Bone marrow (tissue), 2 donors: ENCODE measurements at places on chromosomes 12 and 14.

DNA sequence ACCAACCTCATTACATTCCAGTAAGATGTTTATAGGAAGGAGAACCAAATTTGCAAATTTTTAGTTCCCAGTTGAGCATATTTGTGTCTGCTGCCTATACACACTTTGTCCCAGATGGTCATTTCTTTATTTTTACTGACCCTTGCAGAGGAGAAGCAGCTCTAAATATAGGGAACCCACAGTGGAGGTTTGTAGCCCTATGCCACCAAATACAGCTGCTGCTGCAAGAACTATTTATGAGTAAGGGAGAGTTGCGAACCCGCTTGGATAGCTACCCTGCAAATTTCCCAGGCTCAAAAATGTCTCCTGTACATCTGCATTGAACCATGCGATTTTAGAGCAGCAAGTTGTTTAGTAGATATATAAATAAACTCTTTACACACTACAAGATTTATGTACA lies 48.2 kb downstream of the NAV3 start:
- no peak for DNase-seq

- no peak for DNase-seq
Observed at GRCh38 chr12:113855998-113856397, 110.1 kb downstream of the RBM19 start.

DNA sequence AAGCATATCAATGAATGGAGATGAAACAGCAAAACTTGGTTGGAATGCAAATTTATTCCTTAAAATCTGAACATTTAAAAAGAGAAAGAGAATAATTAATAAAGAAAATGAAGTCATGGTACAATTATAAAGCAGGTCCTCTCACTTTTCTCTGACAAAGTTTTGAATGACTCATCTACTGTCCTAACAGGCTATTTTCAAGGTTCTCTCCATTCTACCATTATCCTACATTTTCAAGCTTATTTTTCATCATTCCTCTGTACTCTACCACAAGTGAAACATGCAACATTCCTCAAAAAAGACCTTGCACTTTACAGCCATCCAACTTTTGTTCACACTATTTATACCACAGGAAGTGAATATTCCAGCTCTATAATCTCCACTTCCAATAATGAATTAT lies 36.9 kb upstream of the AP4S1 start:
- no peak for DNase-seq

DNA sequence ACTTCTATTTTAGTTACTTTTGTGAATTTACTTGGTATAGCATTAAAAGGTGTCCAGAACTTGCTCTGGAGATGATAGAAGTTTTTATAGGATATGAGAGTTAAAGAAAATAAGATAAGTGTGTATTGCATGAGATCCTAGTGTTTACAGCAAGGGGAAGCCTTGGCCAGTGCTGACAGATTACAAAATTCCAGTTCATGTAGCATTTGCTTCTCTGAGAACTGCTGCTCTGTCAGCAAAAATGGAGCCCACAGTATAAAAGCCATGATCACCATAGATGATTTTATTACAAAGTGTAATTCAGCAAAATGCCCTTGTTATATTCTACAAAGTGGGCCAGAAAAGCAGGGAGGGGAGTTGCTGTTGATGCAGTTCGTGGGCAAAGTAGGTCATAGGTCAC lies 40.0 kb upstream of the ATF1 start:
- no peak for DNase-seq

DNA sequence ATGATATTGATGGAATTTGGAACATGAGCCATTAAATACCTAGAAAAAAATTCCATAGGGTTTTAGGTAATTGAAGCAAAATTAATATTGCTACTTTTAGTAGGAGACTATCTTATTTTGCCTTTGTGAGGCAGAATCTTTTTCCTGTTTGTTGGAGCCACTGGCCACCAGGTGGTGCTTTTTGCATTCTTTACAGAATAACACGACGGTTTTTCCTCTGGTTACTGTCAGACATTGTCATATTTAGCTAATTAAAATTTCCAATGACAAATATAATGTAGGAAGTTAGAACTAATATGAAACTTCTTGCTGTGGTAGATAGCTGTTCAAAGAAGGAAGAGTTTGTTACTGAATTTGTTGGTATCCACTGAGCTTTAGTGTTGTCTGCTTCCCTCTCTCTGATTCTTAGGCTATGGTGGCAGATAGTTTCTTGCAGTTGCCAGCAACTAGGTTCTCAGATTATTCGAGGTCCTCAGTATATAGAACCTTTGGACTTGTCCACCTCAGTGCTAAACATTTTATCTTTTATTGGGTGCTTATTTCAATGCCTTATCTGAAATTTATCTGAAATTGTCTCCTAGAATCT lies 25.7 kb downstream of the RAB21 start:
- DNase-seq: peak; percentile 37

GRCh38 chr12:121579190-121579791 lies 1.5 kb downstream of the KDM2B start:
- peak; percentile 64 for DNase-seq

DNA sequence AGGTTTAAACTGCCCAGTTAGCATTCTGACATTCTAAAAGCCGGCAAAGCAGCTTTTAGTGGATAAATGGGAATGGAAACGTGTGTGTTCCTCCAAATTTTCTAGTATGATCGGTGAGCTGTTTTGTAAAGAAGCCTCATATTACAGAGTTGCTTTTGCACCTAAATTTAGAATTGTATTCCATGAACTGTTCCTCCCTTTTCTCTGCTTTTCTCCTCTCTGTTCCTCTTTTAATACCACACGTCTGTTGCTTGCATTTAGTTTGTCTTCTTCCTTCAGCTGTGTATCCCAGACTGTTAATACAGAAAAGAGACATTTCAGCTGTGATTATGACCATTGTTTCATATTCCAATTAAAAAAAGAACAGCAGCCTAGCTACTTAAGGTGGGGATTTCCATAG lies 10.7 kb downstream of the DYRK2 start:
- no peak for DNase-seq

DNA sequence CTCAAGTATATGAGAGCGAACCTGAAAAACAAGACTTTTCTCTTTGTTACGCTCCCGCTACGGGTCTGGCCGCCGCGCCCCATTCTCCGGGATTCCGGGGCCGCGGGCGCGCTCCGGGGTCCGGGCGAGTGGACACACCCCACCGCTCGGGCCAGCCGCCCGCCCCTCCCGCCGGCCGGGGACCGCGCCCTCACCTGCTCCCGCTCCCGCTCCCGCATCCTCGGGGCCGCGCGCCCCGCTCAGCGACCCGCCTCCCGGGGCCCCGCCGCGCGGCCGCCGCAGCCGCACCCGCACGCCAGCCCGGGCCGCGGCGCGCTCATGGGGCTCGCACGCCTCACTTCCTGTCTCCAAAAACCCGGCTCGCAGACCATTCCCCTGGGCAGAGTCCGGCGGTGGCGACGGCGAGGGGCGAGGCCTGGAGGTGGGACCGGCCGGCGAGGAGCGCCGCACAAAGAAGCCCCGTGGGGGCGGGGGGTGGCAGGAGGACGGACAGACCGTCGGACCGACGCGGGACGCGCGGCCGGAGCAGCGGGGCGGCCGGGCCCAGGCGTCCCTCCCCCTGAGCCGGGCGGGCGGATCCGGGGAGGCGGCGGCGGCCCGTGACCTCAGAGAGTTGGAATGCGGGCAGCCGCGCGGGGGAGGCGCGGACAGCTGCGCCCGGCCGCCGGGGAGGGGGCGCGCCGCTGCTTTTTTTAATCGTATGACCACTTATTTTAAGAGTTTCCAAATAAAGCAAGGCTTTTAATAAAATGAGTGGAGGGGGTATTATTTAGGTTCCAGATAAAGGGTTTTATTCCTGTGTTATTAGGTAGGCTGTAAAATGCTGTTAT lies at the start of gene PTPN21:
TSS of gene PTPN21 (minus strand) at position 551 of the 830 bp plus-strand sequence. CDS start 4,590 bp downstream, outside the sequence.
- no peak for DNase-seq

GRCh38 chr14:57578801-57579200 lies 85.1 kb upstream of the CCDC198 start:
- DNase-seq: no peak

- DNase-seq: no peak
Observed at GRCh38 chr12:93139028-93139665, 210.1 kb upstream of the EEA1 start.

- DNase-seq: no peak
Observed at GRCh38 chr14:95006479-95006878, 150.8 kb downstream of the DICER1 start.

DNA sequence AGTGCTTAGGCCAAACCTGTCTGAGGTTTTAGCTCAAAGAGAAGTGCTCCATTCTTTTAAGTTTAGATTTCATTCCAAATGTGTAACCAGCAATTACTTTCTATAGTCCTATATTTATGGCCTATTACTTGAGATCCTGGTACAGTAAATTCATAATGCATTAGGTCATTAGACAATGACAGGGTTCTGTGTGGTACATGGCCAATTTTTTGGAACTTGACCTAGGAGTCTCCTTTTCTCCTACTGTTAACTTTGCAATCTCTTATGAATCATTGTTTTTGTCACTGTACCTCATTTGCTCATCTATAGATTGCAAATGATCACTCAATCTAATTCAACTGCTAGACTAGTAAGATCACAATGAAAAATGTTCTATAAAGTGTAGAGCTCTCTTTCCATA lies 136.7 kb downstream of the PDE3A start:
- no peak for DNase-seq

- no peak for DNase-seq
Observed at GRCh38 chr12:130088504-130088903, 73.8 kb upstream of the FZD10 start.

- DNase-seq: no peak
Observed at GRCh38 chr14:91225025-91225424, 19.5 kb downstream of the GPR68 start.

DNA sequence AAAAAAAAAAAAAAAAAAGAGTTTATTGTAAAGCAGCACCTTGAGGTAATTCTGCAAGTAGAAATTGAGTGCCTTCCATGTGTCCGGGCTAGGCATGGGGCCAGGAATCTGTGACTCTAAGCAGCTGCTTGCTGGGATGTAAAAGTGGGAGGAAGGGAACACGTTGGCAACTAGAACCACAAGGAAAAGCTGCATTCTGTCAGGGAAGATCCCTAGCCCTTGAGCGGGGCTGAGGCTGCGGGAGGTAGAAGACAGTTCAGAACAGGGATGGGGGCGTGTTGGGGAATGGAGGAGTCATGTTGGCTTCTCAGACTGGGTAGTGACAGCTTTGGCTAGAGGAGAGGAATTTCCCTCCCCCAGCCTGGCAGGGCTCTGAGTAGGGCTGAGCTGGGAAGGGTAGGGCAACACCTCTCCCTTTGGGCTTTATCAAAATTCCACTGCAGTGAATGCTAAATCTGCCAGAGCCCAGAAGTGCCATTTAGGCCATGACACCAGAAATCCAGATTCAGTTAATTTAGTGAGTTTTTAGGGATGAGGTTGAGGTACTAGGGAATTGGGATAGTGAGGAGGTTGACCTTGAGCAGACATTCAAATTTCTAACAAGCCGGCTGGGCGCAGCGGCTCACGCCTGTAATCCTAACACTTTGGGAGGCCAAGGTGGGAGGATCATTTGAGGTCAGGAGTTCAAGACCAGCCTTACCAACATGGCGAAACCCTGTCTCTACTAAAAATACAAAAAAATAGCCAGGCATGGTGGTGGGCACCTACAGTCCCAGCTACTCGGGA lies 3.4 kb upstream of the TRAFD1 start:
- DNase-seq: no peak

- DNase-seq: no peak
Observed at GRCh38 chr14:56844406-56845002, 34.2 kb upstream of the OTX2 start.

- peak; percentile 41 for DNase-seq
Observed at GRCh38 chr14:83463500-83464098, 1929.9 kb upstream of the SEL1L start.

GRCh38 chr14:71591929-71592328 lies 340.3 kb upstream of the RGS6 start:
- no peak for DNase-seq

DNA sequence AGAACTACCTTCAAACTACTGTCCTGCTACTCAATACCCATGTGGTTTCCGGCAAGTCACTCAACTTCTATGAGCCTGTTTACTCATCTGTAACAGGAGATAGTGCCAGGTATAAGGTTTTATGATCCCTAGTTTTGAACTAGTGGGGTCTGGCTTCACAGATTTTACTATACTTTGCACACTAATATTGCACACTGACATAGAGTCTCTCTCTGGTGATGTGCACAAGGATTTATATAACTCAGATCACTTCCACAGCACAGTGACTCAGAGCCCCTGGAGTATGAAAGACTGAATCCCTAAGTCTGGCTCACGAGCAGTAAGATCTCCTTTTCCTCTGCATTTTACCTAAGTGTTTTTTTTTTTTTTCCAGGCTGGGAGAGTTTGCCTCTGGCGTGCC lies 69.7 kb upstream of the SLC38A2 start:
- no peak for DNase-seq

GRCh38 chr12:108380382-108380781 lies 41.3 kb upstream of the CMKLR1 start:
- DNase-seq: no peak

DNA sequence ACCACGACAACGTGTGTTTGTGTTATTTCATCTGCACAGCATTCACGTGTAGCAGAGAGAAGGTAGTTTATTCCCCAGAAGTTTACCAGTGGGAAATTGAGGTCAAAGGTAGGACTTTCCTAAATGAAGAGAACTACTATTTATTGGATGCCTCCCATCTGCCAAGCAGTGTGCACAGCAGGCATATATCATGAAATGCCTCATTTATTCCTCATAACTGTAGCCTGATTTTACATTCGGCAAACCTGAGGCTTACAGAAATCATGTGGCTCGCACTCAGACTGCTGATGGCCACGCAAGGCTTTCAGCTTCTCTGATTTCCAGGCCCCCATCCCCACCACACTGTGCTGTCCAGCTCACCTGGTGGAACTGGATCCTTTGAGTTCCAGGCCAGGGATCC lies 33.5 kb downstream of the NTF3 start:
- DNase-seq: no peak

- DNase-seq: no peak
Observed at GRCh38 chr12:49553512-49554088, 14.3 kb downstream of the MCRS1 start.

DNA sequence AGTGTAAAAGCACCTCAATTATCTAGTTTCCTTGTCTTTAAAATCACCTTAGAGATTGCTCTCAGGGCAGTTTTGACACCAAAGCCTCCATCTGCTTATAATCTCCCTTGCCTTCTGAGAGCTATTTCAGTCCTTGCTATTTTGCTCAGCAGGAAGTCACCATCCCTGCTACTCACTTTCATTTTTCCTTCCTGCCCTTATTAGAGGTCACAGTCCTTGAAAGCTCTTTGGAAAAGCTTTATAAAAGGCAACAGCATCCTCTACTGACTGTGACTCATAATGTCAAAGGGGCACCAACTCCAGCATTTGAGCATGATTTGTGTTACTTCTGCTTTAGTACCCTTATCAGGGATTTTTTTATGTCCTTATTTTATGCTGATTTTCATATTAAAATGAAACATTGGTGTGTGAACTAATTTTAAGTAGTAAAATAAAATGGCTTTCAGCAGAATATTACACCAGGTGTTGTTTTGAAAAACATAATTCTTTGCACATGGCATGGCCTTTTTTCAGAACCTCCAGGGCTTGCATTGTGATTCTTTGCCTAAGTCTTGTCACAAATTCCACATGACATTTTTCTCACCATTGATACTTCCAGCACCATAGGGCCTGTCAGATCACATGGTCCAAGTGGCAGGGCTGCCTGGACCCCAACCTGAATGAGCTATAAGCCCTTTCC lies 213.0 kb downstream of the ADAMTS20 start:
- no peak for DNase-seq

GRCh38 chr12:68630050-68630449 lies 19.4 kb downstream of the RAP1B start:
- DNase-seq: no peak
